ENCODE measurements at places on chromosomes 5 and 9. TPM values are rescaled to one million over a fixed set of nuclear protein-coding genes. Genes with fewer than 3 reads are reported as not detected.

- H3K27ac ChIP-seq = no peak overlapping the region
- no peak for DNase-seq
- H3K4me1 ChIP-seq = peaks cover 13% of the 10 kb centered on the region
Observed at GRCh38 chr5:122701640-122702523, 73.0 kb upstream of the SNX2 start.

The TRIM23 gene
- total RNA-seq = 16.8 TPM

DNA sequence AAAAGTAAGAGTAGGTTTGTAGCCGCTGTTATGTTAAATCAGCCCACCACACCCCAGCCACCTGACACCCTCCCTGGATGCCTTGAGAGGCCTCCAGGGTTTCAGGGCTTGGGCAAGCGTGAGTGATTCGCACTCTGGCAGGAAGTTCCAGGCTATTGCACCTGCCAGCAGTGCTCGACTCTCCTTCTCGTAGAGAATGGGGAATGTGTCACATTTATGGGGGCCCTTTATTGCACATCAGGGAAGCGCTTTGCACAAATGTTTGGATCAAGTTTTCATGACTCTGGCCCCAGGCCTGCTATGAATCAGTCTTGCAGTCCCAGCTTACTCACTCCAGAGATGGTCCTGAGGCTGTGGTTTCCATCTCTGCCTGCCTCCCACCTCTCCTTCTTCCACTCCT lies 66.1 kb upstream of the ADRA1B start:
- H3K4me1 ChIP-seq = peaks cover 33% of the 10 kb centered on the region
- no peak overlapping the region for H3K4me3 ChIP-seq
- peaks cover 4% of the 10 kb centered on the region for H3K27me3 ChIP-seq

- H3K27ac ChIP-seq = no peak overlapping the region
- no peak overlapping the region for H3K4me3 ChIP-seq
- DNase-seq = no peak
- H3K4me1 ChIP-seq = no peaks in the 10 kb centered on the region
- peaks cover 11% of the 10 kb centered on the region for H3K27me3 ChIP-seq
- no peaks in the 10 kb centered on the region for H3K36me3 ChIP-seq
Observed at GRCh38 chr5:159481751-159482150, 151.5 kb upstream of the IL12B start.

GRCh38 chr9:137685035-137685740 lies 66.4 kb downstream of the EHMT1 start:
- H3K27ac ChIP-seq = peak overlapping the region; percentile 87
- peaks cover 11% of the 10 kb centered on the region for H3K36me3 ChIP-seq
- H3K27me3 ChIP-seq = no peaks in the 10 kb centered on the region
- DNase-seq = no peak
- no peak overlapping the region for H3K4me3 ChIP-seq

GRCh38 chr5:140145256-140145655 lies 19.5 kb downstream of the IGIP start:
- H3K27me3 ChIP-seq = peaks cover 2% of the 10 kb centered on the region
- peaks cover 14% of the 10 kb centered on the region for H3K4me1 ChIP-seq
- H3K36me3 ChIP-seq = no peaks in the 10 kb centered on the region
- H3K27ac ChIP-seq = no peak overlapping the region
- DNase-seq = no peak

DNA sequence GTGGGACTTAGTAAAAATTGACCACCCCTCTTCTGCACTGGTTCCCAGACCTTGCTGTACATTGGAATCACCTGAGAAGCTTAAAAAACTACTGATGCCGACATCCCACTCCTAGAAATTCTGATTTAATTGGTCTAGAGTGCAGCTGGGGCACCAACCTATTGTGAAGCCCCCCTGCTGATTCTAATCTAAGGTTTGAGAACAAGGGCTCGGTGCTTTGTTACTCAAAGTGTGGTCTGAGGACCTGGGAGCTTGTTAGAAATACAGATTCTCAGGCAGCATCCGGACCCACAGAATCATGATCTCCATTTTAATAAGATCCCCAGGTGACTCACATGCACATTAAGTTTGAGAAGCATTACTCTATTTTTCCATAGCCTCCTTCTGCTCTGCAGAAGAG lies 57.8 kb upstream of the LPAR1 start:
- H3K4me1 ChIP-seq = peaks cover 36% of the 10 kb centered on the region
- no peaks in the 10 kb centered on the region for H3K36me3 ChIP-seq
- no peaks in the 10 kb centered on the region for H3K27me3 ChIP-seq
- peak overlapping the region; percentile 22 for H3K27ac ChIP-seq
- H3K4me3 ChIP-seq = no peak overlapping the region

All from HFFc6 (cell line).